Smooth muscle cell of trachea (primary cell): ENCODE measurements at places on chromosomes 3 and 15. TPM values are rescaled to one million over a fixed set of nuclear protein-coding genes. Genes with fewer than 3 reads are reported as not detected.

Gene ZNF35
- total RNA-seq = 8.8 and 14.1 TPM in 2 replicates

Gene FAM81A
- 0.29 and 0.33 TPM in 2 replicates for total RNA-seq

Gene IL16
- total RNA-seq = 2.0 and 6.1 TPM in 2 replicates

Gene NME9
- total RNA-seq = 0.29 TPM in 1 of 2 replicates, not detected in the other

Gene CPNE4
- not detected in 2 replicates for total RNA-seq

Gene GOLGA6D
- 0.17 TPM in 1 of 2 replicates, not detected in the other for total RNA-seq

Gene ARIH2
- 64.4 and 72.0 TPM in 2 replicates for total RNA-seq

Gene MYNN
- 21.0 and 28.2 TPM in 2 replicates for total RNA-seq

Gene SH2D7
- under 0.01 TPM in 1 of 2 replicates, not detected in the other for total RNA-seq

Gene SMAD6
- 16.6 and 23.3 TPM in 2 replicates for total RNA-seq

Gene HRH1
- 17.2 and 35.6 TPM in 2 replicates for total RNA-seq

Gene ASB14
- total RNA-seq = not detected in 2 replicates

Gene LRRC2
- total RNA-seq = under 0.01 and 0.99 TPM in 2 replicates

Gene FMN1
- 21.7 and 23.3 TPM in 2 replicates for total RNA-seq

Gene PLOD2
- 66.2 and 73.2 TPM in 2 replicates for total RNA-seq

Gene GOLIM4
- 62.5 and 69.0 TPM in 2 replicates for total RNA-seq

Gene CFAP100
- not detected in 2 replicates for total RNA-seq

Gene PAK6
- under 0.01 and 0.29 TPM in 2 replicates for total RNA-seq

Gene AMIGO3
- 0.29 and 1.8 TPM in 2 replicates for total RNA-seq

Gene ALAS1
- 45.7 and 68.5 TPM in 2 replicates for total RNA-seq

Gene TGM5
- total RNA-seq = not detected in 2 replicates

Gene MCTP2
- total RNA-seq = 18.9 and 19.6 TPM in 2 replicates

Gene SLC2A2
- not detected in 2 replicates for total RNA-seq

Gene ITIH3
- total RNA-seq = not detected in 2 replicates

Gene CA12
- 94.0 and 255 TPM in 2 replicates for total RNA-seq

Gene RSL24D1
- 63.8 and 91.8 TPM in 2 replicates for total RNA-seq

Gene STIMATE
- 9.9 and 19.0 TPM in 2 replicates for total RNA-seq
